ENCODE measurements at places on chromosomes 4 and X.

GRCh38 chr4:85489273-85489981 is 14.5 kb downstream of the ARHGAP24 start:
- DNase-seq: no peak

DNA sequence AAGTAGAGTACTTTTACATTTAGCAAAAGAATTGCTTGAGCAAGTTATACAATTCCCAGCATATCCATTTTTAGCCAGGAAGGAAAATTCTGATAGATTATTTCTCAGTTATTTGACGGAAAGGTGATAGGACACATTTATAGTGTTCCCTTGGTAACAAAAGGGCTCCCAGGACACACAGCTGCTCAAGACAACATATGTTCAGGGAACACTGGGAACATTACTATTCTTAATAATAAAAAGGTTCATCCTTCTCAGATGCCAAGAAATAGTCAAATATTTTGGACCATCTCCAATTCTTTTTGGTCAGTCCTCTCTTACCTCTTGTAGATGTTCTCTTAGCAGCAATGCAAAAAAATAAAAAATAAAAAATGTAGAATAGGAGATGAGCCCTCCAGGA is 66.8 kb upstream of the SMAD1 start:
- DNase-seq: no peak

GRCh38 chrX:13165266-13166189 is 121.1 kb upstream of the FAM9C start:
- no peak for DNase-seq

DNA sequence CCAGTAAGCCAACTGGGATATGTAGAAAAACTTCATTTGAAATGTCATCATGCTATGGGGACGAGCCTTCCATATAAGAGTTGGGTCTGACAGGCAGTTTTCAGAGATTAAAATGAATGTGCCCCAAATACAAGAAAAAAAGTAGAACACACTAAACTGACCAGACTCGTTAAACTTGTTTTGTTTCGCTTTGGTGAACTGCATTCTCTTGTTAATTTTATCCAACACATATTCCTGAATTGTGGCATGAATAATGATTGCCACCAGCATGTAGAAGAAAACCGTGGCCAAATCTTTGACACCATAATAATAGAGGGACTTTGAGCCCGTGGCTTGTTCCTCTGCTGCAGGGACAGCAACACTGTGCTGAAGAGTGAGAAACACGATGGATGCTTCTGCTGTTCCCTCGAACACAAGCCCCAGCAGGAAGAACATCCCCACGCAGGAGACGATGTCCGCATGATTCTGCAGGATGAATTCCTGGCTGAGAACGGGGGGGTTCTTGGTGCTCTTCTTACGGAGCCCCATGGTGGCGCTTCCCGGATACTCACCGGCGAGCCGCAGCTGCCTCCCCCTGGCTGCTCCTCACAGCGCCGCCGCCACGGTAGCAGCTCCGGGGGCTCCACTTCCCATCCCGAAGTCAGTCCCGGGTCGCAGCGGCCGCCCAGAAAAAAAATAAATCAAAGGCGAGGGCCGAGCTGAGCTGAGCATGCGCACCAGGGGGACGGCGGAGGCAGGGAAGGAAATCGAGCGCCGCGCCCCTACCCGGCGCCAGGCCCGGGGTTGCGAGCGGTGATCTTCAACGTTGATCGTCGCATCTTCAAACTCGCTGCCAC is at the start of gene TRAM1L1:
Gene TRAM1L1 (minus strand): TSS at position 711 of the 836 bp plus-strand sequence. CDS start 183 bp downstream, at position 528.
- DNase-seq: peak; percentile 8

GRCh38 chr4:159860945-159861344 is 758.1 kb downstream of the RAPGEF2 start:
- no peak for DNase-seq

- DNase-seq: no peak
Measured at GRCh38 chr4:85707611-85708010, 232.7 kb downstream of the ARHGAP24 start.

DNA sequence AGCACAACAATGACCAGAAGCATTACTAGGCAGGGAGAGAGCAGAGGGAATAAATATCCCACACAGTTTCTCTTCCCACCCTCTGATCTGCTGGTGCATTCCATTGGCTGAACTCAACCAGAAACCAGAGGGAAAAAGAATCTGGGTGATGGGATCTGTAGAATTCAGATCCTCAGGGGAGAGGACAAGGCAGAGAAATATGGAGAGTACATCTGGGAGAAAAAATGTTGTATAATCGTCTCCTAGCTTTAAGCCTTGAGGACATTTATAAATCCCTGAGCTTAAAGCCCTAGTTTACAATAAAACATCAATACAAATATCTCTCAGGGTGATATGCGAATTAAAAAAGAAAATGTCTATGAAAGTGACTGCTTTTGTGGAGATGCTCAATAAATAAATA is 368.1 kb upstream of the MAD2L1 start:
- no peak for DNase-seq

Measured in activated naive CD8-positive, alpha-beta T cell treated with anti-CD3 and anti-CD28 coated beads, Interleukin-2, amount 50 U/mL, for 24 hours (primary cell).